Right renal cortex interstitium (tissue), 3 donors: ENCODE measurements at places on chromosomes 3 and 15.

DNA sequence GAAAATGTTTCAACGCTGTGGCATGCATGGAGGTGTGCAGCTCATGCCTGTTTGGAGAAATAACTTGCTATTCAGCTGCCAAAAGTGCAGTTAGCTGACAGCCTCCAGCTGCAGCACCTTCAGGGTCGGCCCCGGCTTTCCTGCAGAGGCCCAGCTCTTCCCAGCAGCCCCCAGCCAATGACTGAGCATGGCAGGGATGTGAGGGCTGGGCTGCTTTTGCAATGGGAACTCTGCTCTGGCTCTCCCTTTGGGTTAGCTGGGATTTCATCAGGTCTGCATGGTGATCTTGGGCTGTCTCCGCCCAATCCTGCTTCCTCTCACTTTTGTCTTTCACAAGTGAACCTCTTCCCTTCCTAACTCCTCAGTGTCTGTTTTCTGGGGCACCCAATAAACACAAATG, 396.6 kb downstream of the EPHB1 start:
- DNase-seq: no peak

- no peak for DNase-seq
These were observed 213.7 kb downstream of the ALCAM start for GRCh38 chr3:105580296-105580965.

DNA sequence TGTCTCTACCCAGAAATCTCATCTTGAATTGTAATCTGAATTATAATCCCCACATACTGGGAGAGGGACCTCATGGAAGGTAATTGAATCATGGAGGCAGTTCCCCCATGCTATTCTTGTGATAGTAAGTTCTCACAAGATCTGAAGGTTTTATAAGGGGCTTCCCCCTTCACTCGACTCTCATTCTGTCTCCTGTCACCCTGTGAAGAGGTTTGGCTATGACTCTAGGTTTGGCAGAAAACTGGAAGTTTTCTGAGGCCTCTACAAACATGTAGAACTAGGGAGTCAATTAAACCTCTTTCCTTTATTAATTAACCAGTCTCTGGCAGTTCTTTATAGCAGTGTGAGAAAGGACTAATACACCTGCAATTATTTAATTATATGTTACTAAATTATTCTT, 125.2 kb upstream of the TGFBR2 start:
- DNase-seq: no peak

GRCh38 chr15:36737430-36737891, 158.0 kb downstream of the CDIN1 start:
- DNase-seq: no peak

- no peak for DNase-seq
These were observed 4.0 kb downstream of the ITGA11 start for GRCh38 chr15:68427963-68428362.

DNA sequence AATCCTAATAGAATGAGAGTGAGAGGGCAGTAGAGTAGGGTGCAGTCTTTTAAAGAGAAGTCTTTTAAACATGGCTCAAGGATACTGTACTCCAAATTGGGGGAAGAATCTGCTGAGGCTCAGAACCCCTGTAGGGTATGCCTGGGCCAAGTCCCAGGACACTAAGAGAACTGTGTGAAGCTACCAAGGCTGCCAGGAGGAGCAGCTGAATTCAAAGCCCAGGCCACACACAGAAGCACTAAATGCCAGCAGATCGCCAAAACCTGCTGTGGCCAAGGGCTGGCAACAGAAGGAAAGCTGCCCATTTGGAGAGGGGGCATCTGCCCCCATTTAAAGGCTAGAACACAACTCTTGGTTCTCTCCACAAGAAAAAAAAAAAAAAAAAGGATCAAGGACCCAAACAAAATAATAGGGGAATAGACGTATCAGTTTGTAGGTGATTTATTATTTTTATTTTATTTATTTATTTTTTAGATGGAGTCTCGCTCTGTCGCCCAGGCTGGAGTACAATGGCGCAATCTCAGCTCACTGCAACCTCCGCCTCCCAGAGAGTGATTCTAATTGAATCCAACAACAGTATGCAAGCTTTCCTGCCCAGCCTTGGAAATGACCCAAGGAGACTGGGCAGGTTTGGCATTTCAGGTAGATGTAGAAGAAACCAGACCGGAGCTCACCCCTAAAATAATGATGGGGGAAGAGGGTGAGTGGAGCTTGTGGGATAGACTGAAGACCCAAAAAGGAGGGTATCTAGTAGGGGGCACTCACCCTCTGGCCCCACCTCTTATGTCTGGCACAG, 279.0 kb upstream of the WNT5A start:
- no peak for DNase-seq

- no peak for DNase-seq
These were observed 861 bp upstream of the MYLK start for GRCh38 chr3:123884993-123885392.

DNA sequence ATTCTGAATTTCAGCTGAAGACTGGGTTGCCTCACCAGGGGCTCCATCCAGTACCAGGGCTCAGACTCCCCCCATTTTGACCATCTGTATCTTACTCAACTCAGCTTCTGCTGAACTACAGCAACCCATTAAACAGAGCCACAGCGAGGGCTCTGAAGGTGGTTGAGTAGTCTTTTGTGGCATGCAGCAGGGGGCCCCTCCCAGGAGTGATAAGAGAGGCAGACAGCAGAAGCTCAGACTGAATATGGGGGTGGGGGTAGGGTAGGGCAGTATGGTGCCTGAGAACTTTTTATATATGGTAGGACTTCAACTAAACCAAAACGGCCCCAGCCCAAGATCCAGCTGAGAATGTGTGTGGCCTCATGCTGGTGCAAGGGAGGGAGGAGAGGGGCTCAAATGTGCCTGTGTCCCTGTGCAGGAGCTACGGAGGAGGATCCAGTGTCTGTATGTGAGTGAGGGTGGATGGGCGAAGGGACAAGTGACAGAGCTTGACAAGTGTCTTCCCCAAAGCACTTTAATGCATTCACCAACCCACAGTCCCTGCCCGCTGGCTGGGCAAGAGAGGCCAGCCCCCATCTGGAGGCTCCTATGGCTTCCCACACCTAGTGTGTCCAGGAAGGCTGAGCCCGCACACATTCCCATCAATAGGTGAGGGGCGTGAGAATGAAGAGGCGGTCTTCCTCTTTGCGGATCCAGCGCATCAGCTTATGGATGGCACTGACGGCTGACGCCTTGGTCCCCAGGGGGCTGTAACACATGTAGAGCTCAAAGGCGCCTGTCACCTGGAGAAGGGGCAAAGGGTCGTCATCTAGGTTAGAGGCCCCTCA, 4.9 kb upstream of the MST1R start:
- no peak for DNase-seq
